ENCODE measurements at places on chromosomes 16 and 17. TPM values are rescaled to one million over a fixed set of nuclear protein-coding genes. Genes with fewer than 3 reads are reported as not detected.

DNA sequence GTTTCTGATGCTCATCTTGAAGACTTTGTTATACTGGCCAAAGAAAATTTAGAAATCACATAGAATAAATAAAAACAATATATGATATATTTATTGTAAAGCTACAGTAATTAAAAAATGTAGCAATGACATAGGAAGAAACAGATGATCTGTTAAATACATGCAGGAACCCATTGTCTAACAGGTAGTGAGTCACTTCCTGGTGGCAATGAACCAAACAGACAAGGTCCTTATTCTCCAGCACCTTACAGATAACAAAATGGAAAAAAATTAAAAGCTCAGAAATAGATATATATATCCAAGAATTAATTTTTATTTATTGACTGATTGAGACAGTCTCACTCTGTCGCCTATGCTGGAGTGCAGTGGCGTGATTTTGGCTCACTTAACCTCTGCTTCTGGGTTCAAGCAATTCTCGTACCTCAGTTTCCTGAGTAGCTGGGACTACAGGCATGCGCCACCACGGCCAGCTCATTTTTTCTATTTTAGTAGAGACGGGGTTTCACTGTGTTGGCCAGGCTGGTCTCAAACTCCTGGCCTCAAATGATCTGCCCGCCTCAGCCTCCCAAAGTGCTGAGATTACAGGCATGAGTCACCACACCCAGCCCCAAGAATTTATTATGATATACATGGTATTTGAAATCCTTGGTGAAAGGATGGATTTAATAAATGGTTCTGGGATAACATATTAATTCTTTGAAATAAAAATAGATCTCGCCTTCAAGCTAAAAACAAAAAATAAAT lies 7.5 kb downstream of the NETO2 start:
- DNase-seq: peak; percentile 82

DNA sequence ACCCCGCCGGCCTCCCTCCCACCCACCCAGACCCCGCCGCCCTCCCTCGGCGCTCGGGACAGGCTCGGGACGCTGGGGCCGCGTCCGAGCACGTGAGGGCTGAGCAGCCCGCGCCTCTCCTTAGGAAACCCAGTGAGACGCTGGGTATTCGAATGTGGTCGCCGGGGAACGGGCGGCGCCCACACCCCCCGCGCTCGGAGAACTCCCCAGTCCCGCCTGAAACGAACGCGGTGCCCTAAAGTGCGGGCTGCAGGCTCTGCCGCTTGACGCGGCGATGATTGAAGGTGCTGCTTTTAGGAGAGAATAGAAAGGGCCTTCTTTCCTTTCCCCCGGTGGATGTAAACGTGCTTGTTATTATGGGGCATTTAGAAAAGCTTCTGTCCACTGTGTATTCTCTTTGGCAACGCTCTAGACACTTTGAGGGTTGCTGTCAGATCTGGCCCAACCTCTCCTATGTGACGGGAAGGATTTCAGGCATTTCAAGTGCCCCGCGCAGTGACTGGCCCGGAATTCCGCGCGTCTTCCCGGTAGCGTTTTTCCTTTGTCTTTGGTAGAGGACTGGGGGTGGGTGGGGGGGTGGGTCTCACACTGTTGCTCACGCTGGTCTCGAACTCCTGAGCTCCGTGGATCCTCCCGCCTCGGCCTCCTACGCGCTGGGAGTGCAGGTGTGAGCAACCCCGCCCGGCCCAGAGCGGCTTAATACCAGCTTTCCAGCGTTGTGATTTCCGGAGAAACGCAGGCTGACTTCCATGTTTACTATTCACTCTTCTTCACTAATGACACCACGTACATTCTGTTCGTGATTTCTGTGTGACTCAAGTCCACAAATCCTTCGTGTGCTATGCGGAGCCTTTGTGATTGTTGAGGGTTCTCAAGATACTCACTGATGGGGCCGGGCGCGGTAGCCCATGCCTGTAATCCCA lies 21.8 kb upstream of the FOXK2 start:
- peak; percentile 49 for DNase-seq

The ASIC2 gene
- total RNA-seq: 0.50 TPM

DNA sequence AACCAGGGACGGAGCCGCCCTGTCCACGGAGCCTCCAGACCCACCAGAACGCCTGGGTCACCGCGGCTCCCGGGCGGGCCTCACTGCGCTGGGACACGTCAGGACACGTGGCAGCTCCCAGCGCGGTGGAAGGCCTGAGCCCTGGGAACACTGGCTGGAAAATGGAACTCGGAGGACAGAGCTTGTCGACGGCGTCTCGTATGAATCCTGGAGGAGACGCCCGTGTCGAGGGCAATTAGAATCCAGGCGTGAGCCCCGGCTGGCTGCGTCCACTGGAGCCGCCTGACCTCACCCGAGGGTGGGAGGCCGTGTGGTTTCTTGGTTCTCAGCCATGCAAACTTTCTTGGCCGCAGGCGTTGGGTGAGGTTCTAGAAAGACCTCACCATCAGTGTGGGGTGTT lies 173.9 kb downstream of the LAT start:
- no peak for DNase-seq

DNA sequence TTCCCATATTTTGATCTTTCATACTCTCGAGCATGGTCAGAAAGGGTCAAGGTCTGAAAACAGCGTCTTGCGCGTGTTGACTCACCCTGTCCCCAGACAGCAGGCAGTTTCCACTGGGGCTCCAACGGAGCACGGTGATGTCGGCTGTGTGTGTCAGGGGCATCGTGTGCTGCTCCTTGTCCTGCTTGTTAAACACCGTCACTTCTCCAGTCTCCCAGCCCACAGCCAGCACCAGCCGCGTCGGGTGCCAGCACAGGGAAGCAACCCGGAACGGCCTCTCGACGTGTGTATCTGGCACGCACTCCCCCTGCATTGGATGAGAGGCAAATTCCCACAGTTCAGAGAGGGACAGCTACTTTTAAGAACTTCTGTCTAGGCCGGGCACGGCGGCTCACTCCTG lies 9.6 kb downstream of the IFT140 start:
- no peak for DNase-seq

DNA sequence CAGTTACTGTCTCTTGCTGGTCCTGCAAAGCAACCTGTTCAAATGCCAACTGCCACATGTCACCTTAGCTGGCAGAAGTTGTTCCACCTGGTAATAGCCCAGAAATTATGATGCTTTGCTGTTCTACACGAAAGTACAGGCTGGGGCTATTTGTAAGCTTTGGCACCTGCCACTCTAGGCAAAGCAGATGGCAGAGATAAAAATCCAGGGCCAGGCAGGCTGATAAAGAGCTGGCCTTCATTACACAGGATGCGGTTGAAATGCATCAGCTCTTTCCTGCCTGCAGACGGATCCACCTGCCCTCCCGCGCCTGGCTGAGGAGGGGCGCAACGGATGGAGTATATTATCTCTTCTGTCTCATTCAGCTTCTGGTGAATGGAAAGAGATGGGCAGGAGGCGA lies 29.3 kb upstream of the KDM8 start:
- no peak for DNase-seq

DNA sequence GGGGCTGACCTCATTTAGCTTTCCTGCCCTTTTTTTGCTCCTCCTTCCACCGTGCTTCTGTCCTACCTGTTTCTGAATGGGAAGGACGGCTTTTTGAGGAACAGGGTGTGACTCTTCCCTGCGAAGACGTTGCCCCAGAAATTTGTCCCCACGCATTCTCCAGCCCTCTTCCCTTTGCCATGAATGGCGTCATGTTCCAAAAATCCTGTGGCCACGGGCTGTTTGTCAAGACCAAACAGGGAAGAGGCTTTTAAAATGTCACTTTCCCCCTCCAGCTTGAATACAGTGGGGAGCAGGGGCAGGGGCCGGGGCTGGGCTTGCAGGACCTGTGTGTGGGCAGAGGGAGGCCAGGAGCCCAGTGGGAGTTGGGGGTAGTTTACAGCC lies 13.9 kb downstream of the MPRIP start:
- peak; percentile 36 for DNase-seq

DNA sequence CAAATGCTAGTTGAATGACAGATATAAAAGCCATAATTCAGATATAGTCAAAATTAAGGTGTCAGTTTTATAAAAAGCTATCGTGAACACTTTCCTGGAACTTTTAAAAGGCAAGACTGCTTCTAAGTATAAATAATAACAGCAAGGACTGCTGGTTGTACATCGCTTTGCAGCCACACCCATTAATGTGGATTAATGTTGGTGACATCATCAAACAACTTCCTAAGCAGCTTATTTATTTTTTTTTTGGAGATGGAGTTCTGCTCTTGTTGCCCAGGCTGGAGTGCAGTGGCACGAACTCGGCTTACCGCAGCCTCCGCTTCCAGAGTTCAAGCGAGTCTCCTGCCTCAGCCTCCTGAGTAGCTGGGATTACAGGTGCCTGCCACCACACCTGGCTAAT lies 4.6 kb downstream of the GNA13 start:
- no peak for DNase-seq

DNA sequence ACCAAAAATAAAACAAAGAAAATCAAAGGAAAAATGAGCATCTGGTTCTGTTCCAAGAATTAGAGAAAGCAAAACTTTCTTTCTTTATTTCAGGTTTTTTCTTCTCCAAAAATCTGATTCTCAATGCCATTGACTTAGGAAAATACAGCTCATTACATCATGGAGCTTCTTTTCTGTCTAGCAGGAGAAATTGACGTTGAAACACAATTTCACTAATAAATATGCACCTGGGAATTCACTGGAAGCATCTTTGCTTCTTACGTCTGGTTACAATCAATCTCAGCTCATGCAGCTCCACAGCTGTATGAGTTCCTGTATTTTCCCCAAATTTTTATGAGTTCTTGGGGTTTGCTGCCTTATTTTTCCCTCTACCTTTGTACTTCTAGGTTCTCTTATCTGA lies 1568.6 kb upstream of the GOT2 start:
- DNase-seq: no peak

DNA sequence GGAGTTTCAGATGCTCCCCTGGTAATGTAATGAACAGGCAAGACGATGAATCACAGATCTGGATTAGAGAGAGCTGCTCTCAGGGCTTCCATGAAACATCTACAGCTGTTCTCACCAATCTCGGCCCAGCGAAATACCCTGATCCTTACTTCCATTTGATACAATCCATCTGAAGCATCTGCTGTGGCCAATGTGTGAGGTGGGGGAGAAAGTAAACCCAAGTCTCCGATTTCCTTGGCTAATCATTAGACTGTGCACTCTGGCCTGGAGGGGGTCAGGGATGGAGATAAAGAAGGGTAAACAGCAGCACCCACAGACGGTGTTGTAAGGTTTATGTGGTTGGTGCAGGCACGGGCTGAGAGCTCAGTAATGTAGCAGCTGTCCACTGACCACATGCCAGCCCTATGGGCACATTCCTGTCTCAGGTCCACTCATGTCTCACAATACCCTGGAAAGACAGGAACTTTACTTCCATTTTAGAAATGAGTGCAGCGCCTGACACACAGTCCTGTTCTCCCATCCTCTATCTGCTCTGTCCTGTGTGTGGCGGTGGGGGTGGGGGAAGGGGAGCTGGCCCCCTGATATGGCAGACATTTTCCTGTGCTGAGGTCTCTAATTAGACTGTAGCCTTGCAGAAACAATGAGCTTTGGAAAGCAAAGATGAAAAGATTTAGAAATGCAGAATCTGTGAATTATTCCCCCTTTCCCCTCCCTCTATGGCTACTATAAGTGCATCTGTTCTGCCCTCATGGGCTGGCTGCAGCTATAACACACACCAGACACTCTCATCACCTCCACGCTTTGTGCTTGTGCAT lies 48.3 kb upstream of the ERN1 start:
- DNase-seq: peak; percentile 30

The RNF43 gene
- total RNA-seq: under 0.01 TPM

The MAPT gene
- total RNA-seq: 0.51 TPM

The COL1A1 gene
- 577 TPM for total RNA-seq

- peak; percentile 21 for DNase-seq
Measured at GRCh38 chr17:82031303-82031884, at the start of gene RAC3. Gene RAC3, plus strand, starts transcription at chr17:82031678. Its CDS starts 84 bp downstream, at chr17:82031762.

- peak; percentile 51 for DNase-seq
Measured at GRCh38 chr16:64880994-64881393, 240.9 kb downstream of the CDH11 start.

DNA sequence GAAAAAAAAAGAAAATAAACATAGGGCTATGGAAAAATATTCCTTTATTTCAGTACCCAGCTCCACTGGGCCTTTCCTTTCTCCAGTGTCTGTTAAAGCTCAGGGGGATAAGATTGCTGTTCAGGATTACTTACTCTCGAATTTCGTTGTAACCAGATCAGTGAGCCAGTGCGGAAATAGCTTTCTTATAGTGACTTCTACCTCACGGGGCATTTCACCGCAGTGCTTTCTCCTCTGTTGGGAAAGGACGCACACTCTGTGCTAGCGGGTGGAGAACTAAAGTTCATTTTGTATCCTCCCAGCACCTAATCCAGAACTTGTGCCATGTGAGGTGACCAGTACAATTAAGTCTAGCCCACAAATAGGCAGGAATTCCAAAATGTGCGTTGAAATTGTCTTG lies 38.3 kb downstream of the RPA1 start:
- DNase-seq: no peak

DNA sequence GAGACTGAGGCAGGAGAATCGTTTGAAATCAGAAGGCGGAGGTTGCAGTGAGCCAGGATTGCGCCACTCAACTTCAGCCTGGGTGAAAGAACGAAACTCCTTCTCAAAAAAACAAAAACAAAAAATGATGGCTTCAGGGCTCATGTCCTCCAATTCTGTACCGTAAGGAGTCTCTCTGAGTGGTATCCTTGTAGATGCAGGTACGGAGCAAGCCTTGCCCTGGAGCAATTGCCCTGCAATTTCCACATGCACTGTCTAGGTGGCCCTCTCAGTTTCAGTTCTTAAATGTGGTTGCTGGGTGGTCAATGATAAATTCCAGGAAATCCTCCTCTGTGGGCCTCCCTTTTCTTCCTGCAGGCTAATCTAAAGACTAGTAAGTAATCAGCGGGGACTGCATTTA lies 10.6 kb downstream of the TMEM238L start:
- no peak for DNase-seq

- DNase-seq: peak; percentile 56
Measured at GRCh38 chr17:42275527-42276358, 448 bp downstream of the STAT5B start.

GRCh38 chr17:1905190-1905913 lies 75.5 kb downstream of the RPA1 start:
- peak; percentile 11 for DNase-seq

The NPIPB6 gene
- not detected for total RNA-seq
